ENCODE measurements at places on chromosomes 3 and 15. TPM values are rescaled to one million over a fixed set of nuclear protein-coding genes. Genes with fewer than 3 reads are reported as not detected.

ADAMTS17 gene
- total RNA-seq: 5.2 TPM

LRCH3 gene
- total RNA-seq: 30.4 TPM

ANKUB1 gene
- 3.1 TPM for total RNA-seq

DNA sequence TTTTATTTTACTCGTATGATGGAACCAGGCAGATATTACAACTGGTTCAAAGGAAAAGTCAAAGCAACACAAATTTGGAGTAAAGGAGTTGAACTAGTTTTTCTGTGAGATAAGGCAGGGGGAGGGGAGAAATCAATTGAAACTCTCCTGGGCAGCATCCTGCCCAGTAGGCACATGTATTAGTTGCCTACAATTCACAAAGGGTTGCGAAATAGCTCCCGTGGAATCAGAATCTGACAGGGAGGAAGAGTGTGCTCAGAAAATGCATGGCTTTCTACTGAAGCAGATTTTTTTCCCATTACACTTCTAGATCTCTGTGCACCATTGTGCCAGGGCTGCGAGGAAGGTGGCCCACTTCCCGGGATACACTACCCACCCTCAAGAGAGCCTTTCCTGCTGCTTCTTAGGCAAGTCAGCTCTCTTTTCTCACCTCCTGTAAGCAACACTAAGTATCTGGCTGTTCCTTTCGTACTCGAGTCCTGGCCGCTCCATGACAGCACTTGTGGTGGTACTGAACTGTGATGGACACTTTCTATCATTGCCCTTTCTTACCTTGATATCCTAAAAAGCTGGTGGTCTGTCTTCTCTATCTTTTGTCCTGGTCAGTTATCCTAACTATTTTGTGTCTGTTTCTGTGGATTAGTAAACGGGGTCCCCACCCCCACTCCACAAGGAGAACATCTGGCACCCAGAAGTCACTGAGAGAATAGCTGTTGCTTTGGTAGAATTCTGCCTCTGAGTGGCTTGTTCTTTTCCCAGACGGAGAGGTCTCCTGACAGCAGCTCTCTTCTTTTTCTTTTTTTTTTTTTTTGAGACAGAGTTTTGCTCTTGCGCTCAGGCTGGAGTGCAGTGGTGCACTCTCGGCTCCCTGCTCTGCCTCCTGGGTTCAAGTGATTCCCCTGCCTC is 74.8 kb downstream of the RPL39L start:
- no peaks in the 10 kb centered on the region for H3K27me3 ChIP-seq
- no peaks in the 10 kb centered on the region for H3K36me3 ChIP-seq
- DNase-seq: no peak
- H3K27ac ChIP-seq: peak overlapping the region; percentile 54

- no peaks in the 10 kb centered on the region for H3K27me3 ChIP-seq
- H3K36me3 ChIP-seq: no peaks in the 10 kb centered on the region
- peak; percentile 46 for DNase-seq
- H3K27ac ChIP-seq: no peak overlapping the region
- no peaks in the 10 kb centered on the region for H3K4me1 ChIP-seq
Observed at GRCh38 chr3:149767720-149768119, 15.4 kb upstream of the COMMD2 start.

DNA sequence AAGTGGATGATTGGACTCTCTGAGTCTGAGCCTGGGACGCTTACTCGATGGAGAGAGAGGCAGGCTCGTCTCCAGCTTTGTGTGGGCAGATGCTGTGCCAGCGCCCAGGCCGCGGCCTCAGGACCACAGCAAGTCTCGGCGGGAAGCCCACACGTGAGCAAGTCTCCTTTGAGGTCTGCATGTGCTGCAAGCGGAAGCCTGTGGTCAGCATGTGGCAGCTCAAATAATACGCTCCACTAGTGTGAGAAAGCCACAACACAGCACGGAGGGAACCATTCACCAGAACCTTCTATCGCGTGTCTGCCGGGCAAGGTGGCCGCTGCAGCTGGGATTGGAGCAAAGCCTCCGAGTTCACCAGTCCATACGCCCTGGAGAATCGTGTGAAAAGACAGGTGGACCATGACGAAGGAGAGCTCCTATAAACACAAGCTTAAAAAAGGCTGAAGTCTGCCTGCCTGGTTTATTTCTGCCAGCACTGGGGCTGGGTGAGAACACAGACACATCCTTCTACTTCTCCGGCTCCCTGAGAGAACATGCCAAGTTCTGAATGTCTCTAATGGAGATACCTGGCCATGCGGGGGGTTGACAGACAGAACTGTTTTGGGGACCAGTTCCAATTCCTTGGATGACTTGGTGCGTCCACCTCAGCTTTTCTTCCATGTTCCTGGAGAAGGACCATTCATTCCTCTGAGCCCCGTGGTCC is 82.0 kb upstream of the LRIG1 start:
- no peaks in the 10 kb centered on the region for H3K36me3 ChIP-seq
- DNase-seq: peak; percentile 60
- H3K27ac ChIP-seq: no peak overlapping the region
- H3K27me3 ChIP-seq: no peaks in the 10 kb centered on the region
- no peaks in the 10 kb centered on the region for H3K4me1 ChIP-seq
- H3K4me3 ChIP-seq: no peak overlapping the region

GRCh38 chr15:47796830-47797229 is 79.5 kb downstream of the SEMA6D start:
- no peak overlapping the region for H3K4me3 ChIP-seq
- no peaks in the 10 kb centered on the region for H3K27me3 ChIP-seq
- H3K27ac ChIP-seq: no peak overlapping the region
- H3K36me3 ChIP-seq: no peaks in the 10 kb centered on the region
- no peaks in the 10 kb centered on the region for H3K4me1 ChIP-seq

ASB14 gene
- total RNA-seq: not detected

GRCh38 chr3:104547031-104547430 is 819.7 kb upstream of the ALCAM start:
- no peak for DNase-seq
- H3K4me3 ChIP-seq: no peak overlapping the region
- H3K36me3 ChIP-seq: no peaks in the 10 kb centered on the region

- H3K4me3 ChIP-seq: no peak overlapping the region
- H3K27me3 ChIP-seq: no peaks in the 10 kb centered on the region
- no peaks in the 10 kb centered on the region for H3K4me1 ChIP-seq
- DNase-seq: no peak
- H3K27ac ChIP-seq: no peak overlapping the region
Observed at GRCh38 chr15:77759896-77760592, 127.3 kb upstream of the LINGO1 start.

DNA sequence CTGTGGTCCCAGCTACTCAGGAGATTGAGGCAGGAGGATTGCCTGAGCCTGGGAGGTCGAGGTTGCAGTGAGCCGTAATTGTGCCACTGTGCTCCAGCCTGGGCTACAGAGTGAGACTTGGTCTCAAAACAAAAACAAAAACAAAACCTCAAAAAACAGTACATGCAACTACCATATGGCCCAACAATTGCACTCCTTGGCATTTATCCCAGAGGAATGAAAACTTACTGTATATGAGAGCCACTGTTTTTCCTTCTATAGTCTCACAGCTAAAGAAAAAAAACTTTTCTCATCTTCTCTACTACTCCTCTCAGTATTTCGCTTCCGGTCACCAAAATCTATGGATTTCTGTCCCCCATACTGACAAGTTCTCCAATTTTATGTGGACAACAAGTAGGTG is 84.3 kb downstream of the FLNB start:
- peaks cover 29% of the 10 kb centered on the region for H3K36me3 ChIP-seq
- no peak overlapping the region for H3K27ac ChIP-seq
- H3K4me1 ChIP-seq: no peaks in the 10 kb centered on the region
- no peaks in the 10 kb centered on the region for H3K27me3 ChIP-seq
- no peak overlapping the region for H3K4me3 ChIP-seq
- DNase-seq: no peak

MAP3K13 gene
- total RNA-seq: 31.0 TPM

- no peak overlapping the region for H3K27ac ChIP-seq
- H3K36me3 ChIP-seq: no peaks in the 10 kb centered on the region
- no peaks in the 10 kb centered on the region for H3K27me3 ChIP-seq
- no peak overlapping the region for H3K4me3 ChIP-seq
- DNase-seq: no peak
Observed at GRCh38 chr15:37002041-37002672, 98.2 kb downstream of the MEIS2 start.

SKOR1 gene
- total RNA-seq: 2.8 TPM

- H3K4me3 ChIP-seq: no peak overlapping the region
- H3K27me3 ChIP-seq: no peaks in the 10 kb centered on the region
- no peak overlapping the region for H3K27ac ChIP-seq
- DNase-seq: peak; percentile 66
- no peaks in the 10 kb centered on the region for H3K36me3 ChIP-seq
- H3K4me1 ChIP-seq: no peaks in the 10 kb centered on the region
Observed at GRCh38 chr3:130010556-130010955, 36.0 kb downstream of the TRH start.

CYP8B1 gene
- total RNA-seq: 0.14 TPM

DNA sequence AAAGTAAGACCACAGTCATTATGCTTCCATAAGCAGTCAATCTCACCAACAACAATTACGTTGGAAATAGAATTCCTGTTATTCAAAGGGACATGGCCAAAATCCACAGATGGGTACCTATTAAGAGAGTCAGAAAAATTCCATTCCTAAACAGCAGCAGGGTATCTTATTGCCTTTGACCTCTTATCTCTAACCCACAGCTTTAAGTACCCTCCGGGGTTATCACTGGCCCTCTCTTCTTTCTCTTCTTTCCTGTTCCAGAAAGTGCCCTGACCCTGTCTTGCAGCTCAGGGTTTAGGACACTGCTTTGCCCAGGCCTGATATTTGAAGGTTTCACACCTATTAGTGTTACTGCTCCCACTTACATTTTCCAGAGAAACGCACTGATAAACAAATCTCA is 428.7 kb downstream of the TBC1D5 start:
- H3K4me3 ChIP-seq: no peak overlapping the region
- no peaks in the 10 kb centered on the region for H3K36me3 ChIP-seq
- H3K27me3 ChIP-seq: no peaks in the 10 kb centered on the region
- H3K27ac ChIP-seq: no peak overlapping the region
- DNase-seq: no peak
- no peaks in the 10 kb centered on the region for H3K4me1 ChIP-seq

GRCh38 chr3:32384938-32385337 is 6.7 kb upstream of the CMTM7 start:
- no peak overlapping the region for H3K4me3 ChIP-seq
- peaks cover 12% of the 10 kb centered on the region for H3K4me1 ChIP-seq
- no peak for DNase-seq
- no peak overlapping the region for H3K27ac ChIP-seq

QTRT2 gene
- 19.3 TPM for total RNA-seq

DNA sequence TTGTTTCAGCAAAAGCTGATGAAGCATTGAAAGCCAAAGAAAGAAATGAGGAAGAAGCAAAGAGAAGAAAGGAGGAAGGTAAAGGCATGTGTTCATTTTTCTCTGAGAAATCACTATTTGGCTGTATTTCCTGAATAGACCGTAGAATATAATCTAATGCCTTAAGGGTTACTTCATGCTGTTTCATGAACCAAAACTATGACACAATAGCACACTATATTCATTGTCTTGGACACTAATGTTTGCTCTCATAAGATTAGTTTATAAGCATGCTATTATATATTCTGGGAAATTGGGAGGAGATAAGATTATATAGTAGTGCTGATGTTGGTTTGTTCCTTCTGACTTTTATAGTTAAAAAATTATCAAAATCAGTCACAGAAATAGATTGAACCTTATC is 110.1 kb upstream of the MLF1 start:
- DNase-seq: no peak
- H3K36me3 ChIP-seq: no peaks in the 10 kb centered on the region
- no peak overlapping the region for H3K27ac ChIP-seq

NEIL1 gene
- total RNA-seq: 95.0 TPM

DNA sequence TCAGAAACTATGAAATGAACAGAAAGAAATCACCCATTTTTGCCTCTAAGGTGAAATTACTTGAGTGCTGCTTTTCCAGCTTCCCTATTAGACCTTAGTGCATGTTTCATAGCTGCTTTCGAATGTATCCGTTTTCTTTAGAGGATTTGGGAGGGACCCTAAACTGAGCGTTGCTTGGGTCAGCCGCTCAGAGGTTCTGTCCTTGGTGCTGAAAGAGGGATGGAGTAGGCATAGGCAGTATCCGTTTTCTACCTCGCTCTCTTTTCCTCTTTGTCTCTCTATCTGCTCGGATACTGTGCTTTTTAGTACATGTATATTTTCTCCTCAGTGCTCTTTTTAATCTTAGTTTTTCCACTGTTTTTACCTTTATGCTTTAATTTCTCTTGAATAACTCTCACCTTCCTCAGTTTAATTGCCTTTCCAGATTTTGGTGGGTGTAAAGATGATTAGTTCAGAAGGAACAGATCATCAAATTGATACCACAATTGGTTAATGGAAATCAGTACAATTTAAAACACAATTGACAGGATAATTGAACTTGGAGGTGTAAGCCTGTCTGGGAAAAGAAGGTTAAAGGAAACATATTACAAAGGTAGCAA is at the start of gene DRD3:
Gene DRD3 (minus strand): TSS at position 283 of the 599 bp plus-strand sequence. CDS start 7,060 bp downstream, outside the sequence.
- no peaks in the 10 kb centered on the region for H3K27me3 ChIP-seq
- no peak for DNase-seq
- no peaks in the 10 kb centered on the region for H3K4me1 ChIP-seq
- no peak within 1 kb of the TSS for H3K4me3 ChIP-seq
- no peak within 1 kb of the TSS for H3K27ac ChIP-seq
- no peaks in the 10 kb centered on the region for H3K36me3 ChIP-seq

- H3K4me1 ChIP-seq: no peaks in the 10 kb centered on the region
- DNase-seq: peak; percentile 44
- no peaks in the 10 kb centered on the region for H3K27me3 ChIP-seq
- no peak overlapping the region for H3K4me3 ChIP-seq
- H3K27ac ChIP-seq: no peak overlapping the region
- H3K36me3 ChIP-seq: no peaks in the 10 kb centered on the region
Observed at GRCh38 chr3:113626503-113627371, 69.7 kb downstream of the USF3 start.

DNA sequence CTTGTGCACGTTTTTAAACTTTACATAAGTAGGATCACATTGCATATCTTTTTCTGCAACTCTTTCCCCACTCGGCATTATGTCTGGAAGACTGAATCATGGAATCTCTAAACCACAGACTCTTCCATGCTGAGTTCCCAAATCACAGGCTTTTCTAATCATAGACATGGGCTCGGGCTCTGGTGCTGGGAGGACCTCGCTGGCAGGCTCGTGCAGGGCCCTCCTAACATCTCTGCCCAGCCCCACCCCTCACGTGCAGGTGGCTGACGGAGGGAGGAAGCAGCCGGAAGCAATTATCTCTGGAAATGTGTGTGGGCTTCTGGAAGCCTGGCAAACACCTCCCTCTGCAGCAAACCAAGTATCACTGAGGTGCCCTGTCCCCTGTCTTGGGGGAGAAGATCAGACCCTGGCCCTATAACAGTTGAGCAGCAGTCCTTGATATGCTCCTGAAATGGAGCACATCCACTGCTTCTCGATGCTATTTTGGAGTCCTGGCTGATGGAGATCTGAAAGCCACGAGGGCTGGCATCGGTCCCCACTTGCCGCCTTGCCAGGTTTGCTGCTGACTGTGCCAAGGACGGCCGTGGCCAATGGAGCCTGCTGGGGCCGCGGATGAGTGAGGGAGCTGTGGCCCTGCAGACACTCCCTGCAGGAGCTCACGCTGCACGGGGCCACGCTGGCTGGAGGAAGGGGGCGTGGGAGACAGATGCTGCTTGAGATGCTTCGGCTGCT is 4.4 kb upstream of the IQSEC1 start:
- H3K4me3 ChIP-seq: no peak overlapping the region
- peaks cover 19% of the 10 kb centered on the region for H3K27me3 ChIP-seq

GOLGA6B gene
- total RNA-seq: not detected

- H3K4me1 ChIP-seq: peaks cover 24% of the 10 kb centered on the region
- H3K27me3 ChIP-seq: no peaks in the 10 kb centered on the region
- H3K4me3 ChIP-seq: no peak overlapping the region
Observed at GRCh38 chr3:71511037-71511436, 72.5 kb downstream of the FOXP1 start.

ZNF654 gene
- 10.5 TPM for total RNA-seq

GRCh38 chr15:42073418-42073817 is 20.9 kb downstream of the PLA2G4D start:
- H3K36me3 ChIP-seq: no peaks in the 10 kb centered on the region
- H3K4me3 ChIP-seq: no peak overlapping the region
- H3K27ac ChIP-seq: no peak overlapping the region
- DNase-seq: no peak
- no peaks in the 10 kb centered on the region for H3K27me3 ChIP-seq

CD200R1 gene
- total RNA-seq: 0.76 TPM
